ENCODE measurements at places on chromosomes 16 and 17. TPM values are rescaled to one million over a fixed set of nuclear protein-coding genes. Genes with fewer than 3 reads are reported as not detected.

Gene OTOP3
- total RNA-seq = not detected

Gene DDX52
- 39.6 TPM for total RNA-seq

Gene TRPV2
- total RNA-seq = 11.9 TPM

Gene GPR179
- total RNA-seq = 10.4 TPM

Gene CDR2
- 26.4 TPM for total RNA-seq

Gene CSH2
- not detected for total RNA-seq

Gene COG8
- total RNA-seq = 65.3 TPM

Gene NATD1
- 9.5 TPM for total RNA-seq

Gene TBC1D3H
- not detected for total RNA-seq

Gene DPEP3
- total RNA-seq = not detected

Gene CAMKK1
- total RNA-seq = 22.0 TPM

Gene MPRIP
- 174 TPM for total RNA-seq

Gene TP53TG3F
- not detected for total RNA-seq

Gene ARL4D
- total RNA-seq = 79.6 TPM

Gene TMEM204
- 9.6 TPM for total RNA-seq

All from camera-type eye (tissue), 1 donor.